ENCODE measurements at places on chromosomes 3 and 15.

- 0 out of 2 replicates have a peak, but pooled peaks cover 3% of the 10 kb centered on the region for H3K27me3 ChIP-seq
- no peak overlapping the region for H3K27ac ChIP-seq
- H3K4me3 ChIP-seq: no peak overlapping the region
- DNase-seq: no peak
- H3K36me3 ChIP-seq: no peaks in the 10 kb centered on the region
These were observed 322.2 kb upstream of the SEMA6D start for GRCh38 chr15:47395076-47395475.

DNA sequence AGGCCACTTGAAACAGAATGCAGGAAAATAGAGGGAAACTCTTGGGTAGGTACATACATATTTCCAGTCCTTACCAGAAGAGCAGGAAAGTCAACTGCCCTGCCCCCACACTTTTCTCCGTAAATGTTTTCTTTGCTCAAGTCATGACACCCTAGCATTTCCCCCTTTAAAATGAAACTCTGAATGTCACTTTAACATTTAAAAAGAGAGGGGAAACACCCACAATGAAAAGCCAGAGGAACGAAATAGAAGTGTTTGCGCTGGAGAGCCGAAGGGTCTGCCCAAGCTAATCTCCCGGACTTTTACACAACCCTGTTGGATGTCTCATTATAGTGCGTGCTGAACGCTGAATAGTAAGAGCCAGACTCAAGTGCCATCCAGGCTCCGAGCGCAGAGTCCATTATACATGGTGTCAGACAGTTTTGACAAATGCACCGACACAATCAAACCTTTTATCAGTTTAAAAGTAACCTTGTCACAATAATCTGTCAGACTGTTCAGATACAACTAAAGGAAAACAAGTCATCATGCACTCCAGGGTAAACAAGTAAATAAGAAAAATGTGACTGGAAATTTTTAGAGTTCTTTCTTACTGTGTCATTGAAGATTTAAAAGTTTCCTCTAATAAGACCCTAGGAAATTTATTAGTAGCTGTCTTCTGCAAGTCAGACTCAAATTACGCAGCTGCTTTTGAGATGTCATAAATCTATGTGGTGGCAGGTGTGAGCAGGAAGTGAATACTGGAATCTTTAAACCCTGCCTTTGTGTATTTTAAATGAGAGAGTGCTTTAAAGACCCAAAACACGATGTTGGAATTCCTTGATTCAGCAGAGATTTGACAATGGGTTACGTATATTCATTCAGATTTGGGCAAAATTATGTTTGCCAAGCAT lies 159.8 kb downstream of the RBMS3 start:
- peaks cover 10% of the 10 kb centered on the region for H3K4me1 ChIP-seq
- no peak overlapping the region for H3K4me3 ChIP-seq
- no peaks in the 10 kb centered on the region for H3K27me3 ChIP-seq
- peaks cover 60% of the 10 kb centered on the region for H3K36me3 ChIP-seq
- no peak overlapping the region for H3K27ac ChIP-seq

GRCh38 chr3:175391601-175392000 lies 532.5 kb downstream of the NAALADL2 start:
- no peak overlapping the region for H3K4me3 ChIP-seq
- no peak overlapping the region for H3K27ac ChIP-seq
- H3K27me3 ChIP-seq: no peaks in the 10 kb centered on the region
- no peaks in the 10 kb centered on the region for H3K36me3 ChIP-seq

DNA sequence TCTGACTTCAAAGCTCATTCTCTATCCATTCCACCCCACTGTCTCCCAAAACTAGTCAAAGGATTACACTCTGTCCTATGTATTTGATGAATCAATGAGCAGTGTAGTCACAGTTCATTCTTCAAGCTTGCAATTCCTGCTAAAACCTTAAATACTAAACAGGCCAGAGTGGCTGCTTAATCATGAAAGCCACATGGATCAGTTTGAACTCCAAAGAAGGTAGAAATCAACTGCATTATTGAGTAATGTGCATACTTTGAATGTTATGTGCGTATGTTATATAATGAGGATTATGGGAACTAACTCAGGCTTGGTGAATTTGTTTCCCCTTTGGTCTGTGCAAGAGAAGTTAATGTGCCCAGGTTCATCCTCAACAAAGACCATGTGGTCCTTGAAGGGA lies 45.4 kb downstream of the PRICKLE2 start:
- H3K27me3 ChIP-seq: no peaks in the 10 kb centered on the region
- peaks cover 50% of the 10 kb centered on the region for H3K4me1 ChIP-seq
- peak; percentile 40 for DNase-seq

GRCh38 chr15:63166219-63166618 lies 8.9 kb upstream of the RPS27L start:
- H3K27ac ChIP-seq: no peak overlapping the region
- H3K4me1 ChIP-seq: peaks cover 12% of the 10 kb centered on the region
- no peak overlapping the region for H3K4me3 ChIP-seq
- peak; percentile 38 for DNase-seq
- H3K36me3 ChIP-seq: no peaks in the 10 kb centered on the region
- H3K27me3 ChIP-seq: no peaks in the 10 kb centered on the region

- peak overlapping the region; percentile 79 for H3K4me3 ChIP-seq
- H3K27me3 ChIP-seq: no peaks in the 10 kb centered on the region
- DNase-seq: peak; percentile 59
- peak overlapping the region; percentile 92 for H3K27ac ChIP-seq
These were observed 620 bp upstream of the CMSS1 start for GRCh38 chr3:99817047-99817436.

DNA sequence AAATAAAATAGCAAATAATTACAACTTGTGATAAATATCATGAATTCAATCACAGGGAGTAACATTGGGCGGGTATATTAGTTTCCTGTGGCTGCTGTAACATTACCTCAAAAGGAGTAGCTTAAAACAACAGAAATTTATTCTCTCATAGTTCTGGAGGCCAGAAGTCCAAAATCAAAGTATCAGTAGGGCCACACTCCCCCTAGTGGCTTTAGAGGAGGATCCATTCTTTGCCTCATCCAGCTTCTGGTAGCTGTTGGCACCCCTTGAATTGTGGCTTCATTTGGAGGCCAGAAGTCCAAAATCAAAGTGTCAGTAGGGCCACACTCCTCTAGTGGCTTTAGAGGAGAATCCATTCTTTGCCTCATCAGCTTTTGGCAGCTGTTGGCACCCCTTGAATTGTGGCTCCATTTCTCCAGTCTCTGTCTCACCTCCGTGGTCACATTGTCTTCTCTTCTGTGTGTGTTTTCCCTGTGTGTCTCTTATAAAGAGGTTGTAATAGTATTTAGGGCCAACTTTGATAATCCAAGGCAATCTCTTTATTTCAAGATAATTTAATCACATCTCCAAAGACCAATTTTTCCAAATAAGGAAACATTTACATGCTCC lies 3.1 kb upstream of the CFAP20DC start:
- H3K27ac ChIP-seq: no peak overlapping the region
- no peaks in the 10 kb centered on the region for H3K36me3 ChIP-seq
- H3K4me1 ChIP-seq: no peaks in the 10 kb centered on the region
- no peak overlapping the region for H3K4me3 ChIP-seq
- H3K27me3 ChIP-seq: no peaks in the 10 kb centered on the region
- peak; percentile 75 for DNase-seq

DNA sequence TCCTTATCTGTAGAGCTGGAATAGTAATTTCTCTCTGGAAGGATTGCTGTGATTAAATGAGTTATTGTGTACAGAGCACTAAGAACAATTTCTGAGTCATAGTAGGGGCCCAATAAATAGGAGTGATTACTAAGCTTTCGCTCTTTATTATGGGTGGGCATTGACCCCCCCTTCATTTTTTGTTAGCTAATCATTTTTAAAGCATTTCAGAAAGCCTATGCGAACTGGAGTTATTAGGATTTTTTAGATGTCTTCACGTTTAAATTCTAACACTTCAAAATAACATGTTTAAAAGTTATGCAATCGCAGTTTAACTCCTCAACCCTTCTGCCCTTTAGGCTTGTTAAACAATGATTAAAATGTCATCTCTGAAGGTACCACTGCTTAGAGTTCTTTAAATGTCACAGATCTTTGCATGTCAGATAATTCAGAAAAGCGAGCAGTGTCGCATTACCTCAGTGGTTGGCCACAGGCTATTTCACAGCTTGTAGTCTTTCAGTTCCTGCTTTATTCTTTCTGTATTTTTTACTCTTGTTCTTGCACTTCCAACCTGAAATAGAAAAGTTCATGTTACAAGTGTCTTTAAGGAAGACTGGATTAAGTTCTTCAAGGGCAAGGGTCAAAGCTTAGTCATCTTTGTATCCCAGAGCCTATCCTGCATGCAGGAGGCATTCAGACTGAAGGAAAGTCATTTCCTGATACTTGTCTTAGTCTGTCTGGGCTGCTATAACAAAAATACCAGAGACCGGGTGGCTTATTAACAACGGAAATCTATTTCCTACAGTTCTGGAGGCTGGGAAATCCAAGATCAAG lies 102.9 kb downstream of the FNDC3B start:
- no peaks in the 10 kb centered on the region for H3K27me3 ChIP-seq
- DNase-seq: peak; percentile 77
- H3K4me3 ChIP-seq: no peak overlapping the region

DNA sequence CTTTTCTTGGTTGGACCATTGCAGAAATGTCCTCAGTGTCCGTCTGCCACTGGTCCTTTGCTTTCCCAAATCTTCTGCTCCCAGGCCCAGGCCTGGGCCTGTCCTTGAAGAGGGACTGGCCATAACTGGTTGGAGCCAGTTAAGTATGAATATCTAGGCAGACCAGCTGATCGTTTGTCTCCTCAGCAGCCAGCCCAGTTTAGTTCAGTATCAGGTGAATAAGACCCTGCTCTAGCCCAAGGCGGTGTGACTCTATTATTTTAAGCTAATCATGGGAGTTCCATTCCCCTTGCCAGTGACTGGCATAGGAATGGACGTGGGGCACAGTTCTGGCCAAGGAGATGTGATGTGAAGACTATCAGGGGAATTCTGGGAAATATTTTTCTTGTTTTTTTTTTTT lies 73.9 kb upstream of the RASGRF1 start:
- H3K27ac ChIP-seq: no peak overlapping the region
- H3K36me3 ChIP-seq: no peaks in the 10 kb centered on the region
- no peak overlapping the region for H3K4me3 ChIP-seq
- peaks cover 4% of the 10 kb centered on the region for H3K4me1 ChIP-seq

DNA sequence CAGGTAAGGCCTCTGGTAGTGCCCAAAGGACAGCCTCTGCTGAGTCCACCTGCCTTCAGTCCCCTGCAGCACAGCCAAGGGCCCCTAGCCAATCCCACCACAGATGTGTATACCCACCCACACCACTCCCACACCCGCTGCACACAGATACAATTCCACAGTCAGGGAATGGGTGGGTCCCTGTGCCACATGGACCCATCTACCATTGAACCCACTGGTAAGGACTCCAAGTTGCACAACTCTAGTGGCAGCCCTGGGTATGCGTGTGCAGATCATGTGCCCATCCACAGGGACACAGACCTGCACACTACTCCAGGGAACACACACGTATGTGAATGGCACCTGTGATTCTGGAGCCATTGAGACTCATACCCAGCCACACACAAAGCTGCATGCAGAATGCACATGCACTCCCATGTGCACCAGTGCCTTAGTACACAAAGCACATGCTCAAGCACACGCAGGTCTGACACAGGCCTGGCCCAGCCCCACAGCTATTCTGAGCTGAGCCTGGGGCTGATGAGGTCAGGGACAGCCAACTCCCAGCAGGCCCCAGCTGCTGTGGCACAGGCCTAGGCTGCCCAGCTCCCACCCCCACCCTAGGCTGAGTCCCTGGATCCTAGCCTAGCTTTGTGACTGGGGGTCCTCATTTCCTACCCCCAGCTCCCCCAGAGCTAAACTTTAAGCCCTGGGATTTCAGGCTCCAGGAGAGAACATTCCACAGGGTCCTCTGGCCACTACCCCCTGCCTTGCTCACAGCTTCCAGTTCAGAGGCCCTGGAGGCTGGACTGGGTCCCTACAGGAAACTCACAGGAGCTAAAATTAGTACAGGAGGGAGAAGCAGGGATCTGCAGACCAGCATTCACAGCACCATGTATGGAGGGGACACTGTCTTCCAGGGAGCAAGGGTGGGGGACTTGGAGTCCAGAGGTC lies 2.7 kb upstream of the ALS2CL start:
- H3K27me3 ChIP-seq: no peaks in the 10 kb centered on the region
- H3K4me1 ChIP-seq: peaks cover 5% of the 10 kb centered on the region
- no peak overlapping the region for H3K27ac ChIP-seq
- H3K4me3 ChIP-seq: no peak overlapping the region

DNA sequence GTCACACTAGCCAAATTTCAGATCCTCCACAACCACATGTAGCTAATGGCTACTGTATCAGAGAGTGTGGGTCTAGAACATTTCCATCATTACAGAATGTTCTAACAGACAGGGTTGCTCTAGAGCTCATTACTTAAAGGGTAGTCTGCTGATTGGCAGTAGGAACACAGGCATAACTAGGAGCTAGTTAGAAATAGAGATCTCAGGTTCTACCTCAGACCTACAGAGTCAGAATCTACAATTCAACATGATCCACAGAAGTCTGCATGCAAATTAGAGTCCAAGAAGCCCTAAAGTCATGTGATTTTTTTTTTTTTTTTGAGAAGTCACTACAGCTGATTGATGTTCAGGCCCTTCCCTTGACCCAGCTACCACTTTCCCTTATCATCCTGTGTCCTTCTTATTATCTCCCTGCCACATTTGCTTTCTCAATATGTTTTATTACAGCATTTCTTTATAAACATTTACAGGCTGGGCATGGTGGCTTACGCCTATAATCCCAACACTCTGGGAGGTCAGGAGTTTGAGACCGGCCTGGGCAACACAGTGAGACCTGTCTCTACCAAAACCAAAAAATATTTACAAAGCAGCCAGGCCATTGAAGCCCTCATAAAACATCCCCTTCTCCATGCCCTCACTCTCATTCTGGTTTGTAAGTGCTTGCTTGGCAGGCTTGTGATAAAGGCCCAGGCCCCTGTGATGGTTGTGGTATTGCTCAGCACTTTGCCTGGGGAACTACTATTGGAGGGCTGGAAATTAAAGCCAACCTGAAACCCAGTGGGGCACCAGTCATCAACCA lies 3.8 kb upstream of the ABHD5 start:
- DNase-seq: no peak
- H3K36me3 ChIP-seq: no peaks in the 10 kb centered on the region
- H3K4me3 ChIP-seq: no peak overlapping the region
- H3K27ac ChIP-seq: no peak overlapping the region
- no peaks in the 10 kb centered on the region for H3K27me3 ChIP-seq

GRCh38 chr3:4808637-4809036 lies 170.6 kb upstream of the BHLHE40 start:
- H3K27me3 ChIP-seq: no peaks in the 10 kb centered on the region
- no peak overlapping the region for H3K4me3 ChIP-seq
- no peak for DNase-seq
- H3K36me3 ChIP-seq: no peaks in the 10 kb centered on the region
